Calu3 (cell line): ENCODE measurements at places on chromosomes 12 and 14. TPM values are rescaled to one million over a fixed set of nuclear protein-coding genes. Genes with fewer than 3 reads are reported as not detected.
A peak's percentile ranks its signal among the peaks of the same experiment; 100 is the strongest.

LRFN5 gene
- not detected in 2 replicates for total RNA-seq

CCDC38 gene
- 0.24 TPM in 1 of 2 replicates, not detected in the other for total RNA-seq

RASSF9 gene
- total RNA-seq = 3.0 and 3.3 TPM in 2 replicates

ALG10 gene
- 16.4 and 17.4 TPM in 2 replicates for total RNA-seq

DNA sequence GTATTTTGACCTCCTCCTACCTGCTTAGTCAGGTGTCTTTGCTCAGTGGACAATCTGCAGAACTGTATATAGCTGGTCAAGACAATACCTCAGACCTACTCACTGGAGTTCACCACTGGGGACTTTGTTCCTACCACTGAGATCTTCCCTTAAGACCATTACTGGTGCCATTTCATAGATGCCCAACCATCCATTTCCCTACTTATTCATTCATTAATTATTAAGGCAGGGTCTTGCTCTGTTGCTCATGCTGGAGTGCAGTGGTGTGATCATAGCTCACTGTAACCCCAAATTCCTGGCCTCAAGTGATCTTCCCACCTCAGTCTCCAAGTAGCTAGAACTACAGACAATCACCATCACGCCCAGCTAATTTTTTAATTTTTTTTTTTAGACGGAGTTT is 22.8 kb upstream of the CRADD start:
- no peak for DNase-seq

GRCh38 chr14:22200977-22201605 is 387.9 kb downstream of the DAD1 start:
- DNase-seq = peak; percentile 19

- DNase-seq = no peak
These were observed 155.9 kb upstream of the PRMT8 start for GRCh38 chr12:3335078-3335487.

- no peak for DNase-seq
These were observed 3.0 kb downstream of the KICS2 start for GRCh38 chr12:64219145-64219544.

- no peak for DNase-seq
These were observed 42.5 kb downstream of the CCDC88C start for GRCh38 chr14:91374879-91375702.

- DNase-seq = peak; percentile 77
These were observed 1.0 kb upstream of the DDX23 start for GRCh38 chr12:48852734-48853688.

GRCh38 chr14:104116756-104117340 is 21.5 kb upstream of the KIF26A start:
- peak; percentile 79 for DNase-seq

DNA sequence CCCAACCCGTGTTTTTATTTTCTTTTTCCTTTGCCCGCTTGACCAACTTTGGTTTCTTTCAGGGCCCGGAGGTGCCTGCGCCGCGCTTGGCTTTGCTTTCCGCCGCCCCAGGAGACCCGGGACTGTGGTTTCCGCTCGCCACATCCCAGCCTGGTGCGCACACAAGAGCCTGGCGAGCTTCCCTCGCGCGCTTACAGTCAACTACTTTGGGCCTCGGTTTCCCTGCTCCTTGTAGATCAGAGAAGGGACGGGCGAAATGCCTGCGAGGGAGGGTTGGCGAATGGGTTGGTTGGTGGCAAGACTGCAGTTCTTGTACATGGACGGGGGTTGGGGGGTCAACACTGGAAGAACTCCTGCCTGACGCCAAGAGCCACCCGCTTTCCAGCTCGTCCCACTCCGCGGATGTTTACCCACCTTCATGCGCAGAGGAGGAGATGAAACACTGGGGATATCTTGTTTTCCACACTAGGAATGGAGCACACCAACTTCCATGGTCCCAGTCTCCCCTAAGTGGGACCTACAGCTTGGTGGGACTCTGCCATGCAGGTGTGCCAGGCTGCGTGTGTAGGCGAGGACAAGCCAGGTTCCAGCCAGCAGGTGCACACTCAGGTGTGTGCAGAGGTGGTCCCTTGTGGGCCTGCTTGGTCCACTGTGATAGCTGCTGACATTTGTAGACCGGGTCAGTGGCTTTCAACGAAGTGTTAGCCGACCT is 16.6 kb upstream of the TBX3 start:
- no peak for DNase-seq

DNA sequence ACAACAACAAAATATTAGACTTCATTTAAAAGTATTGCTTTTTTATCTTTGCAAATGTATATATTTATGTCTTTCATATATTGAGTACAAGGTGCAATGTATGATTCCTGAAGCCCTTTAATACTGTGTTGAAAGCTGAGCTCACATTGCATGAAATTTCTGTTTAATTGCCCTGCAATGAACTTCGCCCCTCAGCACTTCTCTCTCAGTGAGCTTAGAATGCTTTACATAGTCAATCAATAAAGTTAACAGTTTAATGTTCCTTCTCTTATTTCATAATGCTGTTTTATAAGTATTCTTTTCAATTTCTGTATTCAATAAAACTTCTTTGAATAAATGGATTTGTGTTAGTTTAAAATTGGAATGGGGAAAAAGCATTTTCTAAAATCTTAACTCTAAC is 607.1 kb downstream of the SOX5 start:
- DNase-seq = no peak

DNA sequence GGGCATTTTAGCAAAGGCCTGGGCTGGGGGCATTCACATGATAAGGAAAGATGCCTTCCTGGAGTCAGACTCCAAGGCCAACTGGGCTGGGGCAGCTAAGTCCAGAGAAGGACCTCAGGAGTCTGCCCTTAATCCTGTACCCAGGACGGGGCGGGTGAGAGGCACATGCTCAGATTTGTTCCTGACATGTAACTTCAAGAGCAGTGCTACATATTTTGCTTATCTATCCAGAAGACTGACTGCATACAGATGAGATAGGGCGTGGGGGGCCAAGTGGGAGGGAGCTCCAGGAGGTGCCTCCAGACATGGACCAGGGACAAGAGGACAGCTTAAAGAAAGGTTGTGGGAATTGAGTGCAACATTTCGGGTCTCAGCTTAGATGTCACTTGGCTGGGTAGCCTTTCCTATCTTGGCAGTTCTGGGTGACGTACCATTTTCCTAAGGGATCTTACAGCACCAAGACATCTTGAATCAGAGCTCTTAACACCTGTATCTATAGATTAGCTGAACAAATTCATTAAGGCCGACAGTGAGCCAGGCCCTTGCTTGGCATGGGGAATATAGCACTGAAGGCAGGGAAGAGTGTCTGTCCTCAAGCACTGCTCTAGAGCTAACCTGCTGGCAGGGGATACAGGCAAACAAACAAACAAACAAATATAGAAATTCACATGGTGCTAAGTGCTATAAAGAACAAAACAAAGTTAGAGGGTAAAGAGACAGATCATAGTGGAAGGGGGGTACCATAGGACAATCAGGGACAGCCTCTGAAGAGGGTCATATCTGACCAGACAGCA is 61.2 kb downstream of the PTPN21 start:
- no peak for DNase-seq

GRCh38 chr12:113314121-113314529 is 20.8 kb downstream of the SLC8B1 start:
- no peak for DNase-seq

GRCh38 chr14:99521176-99522024 is 40.2 kb downstream of the CCNK start:
- no peak for DNase-seq

DNA sequence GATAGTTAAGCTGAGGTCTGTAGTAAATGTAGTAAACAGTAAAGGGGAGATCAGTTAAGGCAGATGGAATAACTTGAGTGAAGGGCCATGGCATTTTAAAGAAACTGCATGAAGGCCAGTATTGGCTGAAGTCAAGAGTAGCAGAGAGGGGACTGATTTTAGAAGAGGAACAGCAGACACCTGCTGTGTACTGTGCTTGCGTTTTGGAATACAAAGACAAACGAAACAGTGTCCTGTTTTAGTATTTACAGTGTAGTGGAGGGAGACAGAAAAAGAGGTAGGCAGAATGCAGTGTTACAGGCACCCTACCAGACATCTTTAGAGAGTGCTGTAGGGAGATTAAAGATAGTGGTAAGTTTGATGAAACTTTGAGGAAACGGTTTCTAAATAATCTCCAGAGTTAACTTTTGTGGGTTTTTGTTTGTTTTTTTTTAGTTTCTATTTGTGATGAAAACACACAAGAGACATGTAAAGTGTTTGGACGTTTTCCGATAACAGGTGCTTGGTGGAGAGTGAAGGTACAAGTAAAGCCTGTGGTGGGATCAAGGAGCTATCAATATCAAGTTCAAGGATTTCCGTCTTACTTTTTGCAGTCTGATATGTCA is 2.1 kb downstream of the HELB start:
- DNase-seq = no peak

- no peak for DNase-seq
These were observed 9.7 kb upstream of the HOXC6 start for GRCh38 chr12:54018468-54018984.

DNA sequence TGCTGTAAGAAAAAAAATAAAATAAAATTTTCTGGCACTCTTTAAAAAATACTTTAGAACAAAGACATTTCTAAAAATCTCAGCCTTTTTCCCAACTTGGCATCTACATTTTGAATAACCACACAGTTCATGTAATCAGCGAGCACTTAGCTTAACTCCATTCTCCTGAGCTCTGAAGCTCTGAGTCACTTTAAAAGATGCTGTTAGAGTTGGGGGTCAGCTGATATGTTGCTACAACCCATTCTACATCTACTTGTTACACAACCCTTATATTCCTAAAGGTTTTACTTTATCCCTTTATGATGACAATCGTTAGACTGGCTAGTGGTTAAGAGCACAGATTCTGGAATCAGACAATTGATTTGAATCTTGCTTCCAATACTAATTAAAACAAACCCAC is 48.3 kb downstream of the SLC41A2 start:
- no peak for DNase-seq
